ENCODE measurements at places on chromosomes 11 and 22. TPM values are rescaled to one million over a fixed set of nuclear protein-coding genes. Genes with fewer than 3 reads are reported as not detected.

DNA sequence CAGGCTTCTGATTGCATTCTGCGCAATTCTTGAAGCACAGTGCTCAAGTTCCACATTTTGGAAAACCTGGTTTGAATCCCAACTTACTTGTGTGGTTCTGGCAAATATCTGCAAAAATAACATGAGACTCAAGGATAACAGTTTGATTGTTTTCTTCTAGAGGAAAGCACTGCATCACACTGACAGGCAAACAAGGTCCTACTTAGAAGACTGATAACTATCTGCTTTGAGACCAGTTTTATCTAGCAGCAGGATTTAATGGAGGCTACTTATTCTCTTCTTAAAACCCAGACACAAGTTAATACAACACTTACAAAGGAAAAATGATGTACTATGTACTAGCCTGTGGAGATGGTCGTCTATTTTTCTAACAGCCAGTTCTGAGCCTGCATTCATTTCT, 41.4 kb downstream of the RIC3 start:
- no peak for DNase-seq
- no peak overlapping the region for H3K27ac ChIP-seq
- no peaks in the 10 kb centered on the region for H3K4me1 ChIP-seq

LUZP2 gene
- total RNA-seq: 0.20 TPM

CNIH2 gene
- total RNA-seq: 1.8 TPM

GRCh38 chr11:43366677-43367076, 8.0 kb downstream of the TTC17 start:
- H3K27me3 ChIP-seq: no peaks in the 10 kb centered on the region
- peaks cover 31% of the 10 kb centered on the region for H3K4me1 ChIP-seq
- peaks cover 6% of the 10 kb centered on the region for H3K36me3 ChIP-seq
- H3K4me3 ChIP-seq: no peak overlapping the region
- no peak overlapping the region for H3K27ac ChIP-seq
- no peak for DNase-seq

DNA sequence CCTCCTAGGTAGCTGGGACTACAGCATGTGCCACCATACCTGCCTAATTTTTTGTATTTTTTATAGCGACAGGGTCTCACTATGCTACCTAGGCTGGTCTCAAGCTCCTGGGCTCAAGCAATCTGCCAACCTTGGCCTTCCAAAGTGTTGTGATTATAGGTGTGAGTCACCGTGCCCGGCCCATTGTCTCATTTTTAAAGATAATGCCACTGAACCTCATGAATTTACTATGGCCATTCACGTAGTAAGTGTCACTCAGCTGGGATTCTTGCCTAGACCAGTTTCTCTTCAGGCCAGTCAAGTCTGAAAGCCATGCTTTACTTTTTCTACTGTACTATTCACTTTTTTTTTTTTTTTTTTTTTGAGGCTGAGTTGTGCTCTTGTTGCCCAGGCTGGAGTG, 22.4 kb downstream of the DEPDC5 start:
- no peaks in the 10 kb centered on the region for H3K4me1 ChIP-seq
- H3K27me3 ChIP-seq: no peaks in the 10 kb centered on the region
- no peak for DNase-seq
- H3K27ac ChIP-seq: no peak overlapping the region
- peaks cover 72% of the 10 kb centered on the region for H3K36me3 ChIP-seq

DNA sequence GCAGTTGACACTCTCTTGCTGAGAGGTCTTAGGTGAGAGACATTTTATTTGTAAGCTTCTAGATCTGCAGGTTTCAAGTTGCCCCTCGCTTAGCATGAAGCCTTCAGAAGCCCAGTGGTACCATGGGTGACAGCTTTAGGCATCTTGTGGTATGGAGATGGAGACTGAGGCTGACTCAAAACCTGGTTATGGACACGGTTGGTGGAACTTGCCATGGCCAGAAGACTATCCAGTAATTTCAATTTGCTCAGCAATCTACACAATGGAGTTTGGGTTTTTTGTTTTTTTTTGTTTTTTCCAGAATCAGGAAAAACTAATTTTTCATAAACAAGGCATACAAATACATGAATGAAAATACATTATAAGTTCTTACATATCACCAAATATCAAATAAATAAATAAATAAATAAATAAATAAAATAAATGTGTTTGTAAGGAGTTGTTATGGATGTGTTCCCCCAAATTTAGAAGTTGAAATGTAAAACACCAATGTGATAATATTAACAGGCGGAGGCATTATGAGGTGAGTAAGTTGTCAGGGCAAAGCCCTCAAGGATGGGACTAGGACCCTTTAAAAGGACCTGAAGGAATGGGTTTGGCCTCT, 22.6 kb downstream of the ETS1 start:
- H3K27me3 ChIP-seq: no peaks in the 10 kb centered on the region
- H3K27ac ChIP-seq: no peak overlapping the region
- H3K4me3 ChIP-seq: no peak overlapping the region
- DNase-seq: no peak
- peaks cover 10% of the 10 kb centered on the region for H3K4me1 ChIP-seq

MS4A3 gene
- total RNA-seq: not detected

DNA sequence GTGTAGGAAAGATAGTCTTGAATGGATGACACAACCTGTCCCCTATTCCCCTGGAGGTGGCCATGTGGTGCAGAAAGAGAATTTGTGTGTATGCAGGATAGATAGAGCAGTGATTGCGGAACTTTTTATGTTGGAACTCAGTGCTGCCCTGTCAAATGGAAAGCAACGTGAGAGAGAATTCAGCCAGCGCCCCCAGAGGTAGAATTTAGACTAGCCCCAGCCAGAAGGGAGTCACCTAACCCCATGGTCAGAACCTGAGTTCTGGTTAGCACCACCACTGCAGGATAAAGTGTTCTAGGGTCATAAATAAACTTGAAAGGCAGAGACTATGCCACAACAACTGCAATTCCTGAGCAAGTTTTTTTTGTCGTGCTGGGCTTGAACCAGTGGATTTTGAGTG, 152.9 kb upstream of the GRIA4 start:
- H3K27ac ChIP-seq: no peak overlapping the region
- DNase-seq: no peak
- no peak overlapping the region for H3K4me3 ChIP-seq
- no peaks in the 10 kb centered on the region for H3K27me3 ChIP-seq
- H3K36me3 ChIP-seq: no peaks in the 10 kb centered on the region
- no peaks in the 10 kb centered on the region for H3K4me1 ChIP-seq

DNA sequence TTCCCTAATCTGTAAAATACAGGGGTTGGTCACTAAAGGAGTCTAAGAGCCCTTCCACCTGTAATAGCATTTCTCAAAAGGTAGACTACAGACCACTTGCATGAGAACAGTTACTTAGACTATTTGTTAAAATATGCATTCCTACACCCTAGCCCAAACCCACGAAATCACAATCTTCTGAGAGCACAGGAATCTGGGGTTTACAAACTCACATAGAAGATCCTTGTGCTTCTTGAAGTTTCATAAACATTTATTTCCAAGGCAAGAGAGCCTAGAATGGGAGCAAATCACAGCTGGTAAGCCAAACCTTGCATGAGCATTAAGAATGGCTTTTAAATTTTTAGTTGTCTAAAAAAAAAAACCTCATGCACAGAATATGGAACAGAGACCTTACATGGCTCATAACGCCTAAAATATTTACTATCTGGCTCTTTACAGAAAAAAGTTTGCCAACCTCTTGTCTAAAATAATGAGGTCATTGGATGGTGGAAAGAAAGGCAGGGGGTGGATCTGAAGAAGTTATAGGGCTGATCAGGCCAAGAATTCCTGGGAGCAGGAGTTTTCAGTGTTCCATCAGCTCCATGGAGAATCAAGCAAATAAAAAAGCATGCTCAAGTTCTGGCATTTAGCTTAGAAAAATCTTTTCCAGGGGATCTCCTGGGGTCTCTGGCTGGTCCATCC, 133.4 kb downstream of the CCDC34 start:
- no peak overlapping the region for H3K27ac ChIP-seq
- no peaks in the 10 kb centered on the region for H3K27me3 ChIP-seq
- H3K36me3 ChIP-seq: no peaks in the 10 kb centered on the region
- no peak overlapping the region for H3K4me3 ChIP-seq
- no peak for DNase-seq

ANKK1 gene
- total RNA-seq: 0.24 TPM

GRCh38 chr11:96113193-96113681, 189.3 kb upstream of the MTMR2 start:
- no peaks in the 10 kb centered on the region for H3K36me3 ChIP-seq
- no peak overlapping the region for H3K27ac ChIP-seq
- no peak overlapping the region for H3K4me3 ChIP-seq
- no peak for DNase-seq
- no peaks in the 10 kb centered on the region for H3K27me3 ChIP-seq

GRCh38 chr22:43840431-43840830, 21.9 kb downstream of the SULT4A1 start:
- no peaks in the 10 kb centered on the region for H3K36me3 ChIP-seq
- no peaks in the 10 kb centered on the region for H3K4me1 ChIP-seq
- DNase-seq: no peak
- H3K27ac ChIP-seq: no peak overlapping the region
- H3K27me3 ChIP-seq: no peaks in the 10 kb centered on the region
- H3K4me3 ChIP-seq: no peak overlapping the region

- no peak overlapping the region for H3K4me3 ChIP-seq
- no peak for DNase-seq
- no peaks in the 10 kb centered on the region for H3K4me1 ChIP-seq
These were observed 65.4 kb downstream of the ZNF280B start for GRCh38 chr22:22442928-22443709.

- no peaks in the 10 kb centered on the region for H3K27me3 ChIP-seq
- DNase-seq: no peak
- no peak overlapping the region for H3K27ac ChIP-seq
- no peak overlapping the region for H3K4me3 ChIP-seq
These were observed 56.1 kb downstream of the AMBRA1 start for GRCh38 chr11:46537537-46538295.

SCUBE1 gene
- 55.9 TPM for total RNA-seq

MUC5B gene
- 21.4 TPM for total RNA-seq

DNA sequence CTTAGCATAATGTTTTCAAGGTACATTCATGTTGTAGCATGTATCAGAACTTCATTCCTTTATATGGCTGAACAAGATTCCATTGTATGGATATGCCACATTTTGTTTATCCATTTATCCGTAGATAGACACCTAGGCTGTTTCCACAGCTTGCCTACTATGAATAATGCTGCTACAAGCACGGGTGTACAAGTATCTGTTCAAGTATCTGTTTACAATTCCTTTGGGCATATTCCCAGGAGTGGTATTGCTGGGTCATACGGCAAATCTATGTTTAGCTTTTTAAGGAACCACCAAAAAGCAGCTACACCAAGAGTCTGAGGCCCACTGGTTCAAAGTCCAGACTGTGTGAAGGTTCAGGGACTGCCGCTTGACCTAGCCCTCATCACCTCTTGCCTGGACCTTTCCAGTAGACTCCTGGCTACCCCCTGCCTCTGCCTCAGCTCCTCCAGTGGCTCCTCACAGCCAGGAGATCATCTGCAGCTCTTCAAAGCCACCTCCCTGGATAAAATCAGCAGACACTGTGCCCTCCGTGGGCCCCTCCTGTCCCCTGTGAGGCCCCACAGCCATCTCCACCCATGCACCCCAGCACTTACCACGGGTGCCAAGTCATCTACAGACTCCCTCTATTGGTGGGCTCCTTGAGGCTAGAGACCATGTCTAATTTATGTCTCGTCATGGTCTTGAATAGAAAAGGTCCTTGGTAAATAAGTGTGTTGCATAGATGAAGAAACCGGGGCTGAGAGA, 160.3 kb downstream of the MN1 start:
- H3K4me1 ChIP-seq: no peaks in the 10 kb centered on the region
- no peak for DNase-seq
- no peaks in the 10 kb centered on the region for H3K27me3 ChIP-seq
- H3K4me3 ChIP-seq: no peak overlapping the region

DNA sequence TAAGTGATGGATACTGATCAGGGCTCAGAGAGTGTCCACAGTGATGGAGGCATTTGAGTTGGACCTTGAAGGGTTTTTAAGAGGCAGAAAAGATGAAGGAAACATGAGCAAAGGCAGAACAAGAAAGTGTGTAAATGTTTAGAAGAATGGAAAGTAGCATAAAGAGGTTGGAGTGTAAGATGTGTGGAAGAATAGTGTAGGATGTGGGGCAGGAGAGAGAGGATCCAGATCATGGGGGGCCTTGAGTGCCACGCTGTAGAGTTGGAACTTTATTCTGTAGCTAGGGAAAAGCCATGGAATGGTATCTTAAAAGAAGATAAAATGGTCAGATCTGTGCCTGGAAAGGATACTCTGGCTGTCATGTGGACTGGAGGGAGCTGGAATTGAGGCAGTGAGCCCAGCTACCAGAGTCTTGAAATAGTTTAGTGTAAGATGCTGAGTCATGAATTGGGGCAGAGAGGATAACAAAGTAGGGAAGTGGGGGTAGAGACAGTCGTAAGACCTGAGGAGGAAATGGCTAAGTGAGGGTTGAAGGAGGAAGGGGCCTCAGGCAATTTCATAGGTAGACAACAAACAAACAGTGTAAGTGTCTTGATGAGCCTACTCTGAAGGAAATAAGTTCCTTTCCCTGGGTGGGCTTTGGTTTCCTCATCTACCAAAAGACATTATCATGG, 6.7 kb downstream of the KCNE3 start:
- peak overlapping the region; percentile 89 for H3K27ac ChIP-seq
- H3K4me1 ChIP-seq: peaks cover 23% of the 10 kb centered on the region
- no peaks in the 10 kb centered on the region for H3K27me3 ChIP-seq
- peak overlapping the region; percentile 38 for H3K4me3 ChIP-seq
- no peaks in the 10 kb centered on the region for H3K36me3 ChIP-seq

Measured in upper lobe of left lung (tissue), 6 donors.